ENCODE measurements at places on chromosomes 7 and 10. TPM values are rescaled to one million over a fixed set of nuclear protein-coding genes. Genes with fewer than 3 reads are reported as not detected.

NXPH1 gene
- total RNA-seq, result not detected

CUZD1 gene
- 0.63 TPM for total RNA-seq

LGI1 gene
- not detected for total RNA-seq

SPRN gene
- total RNA-seq, result 0.71 TPM

CYP26A1 gene
- not detected for total RNA-seq

PDZD7 gene
- total RNA-seq, result under 0.01 TPM

Data from esophagus muscularis mucosa (tissue), 4 donors.